Sigmoid colon (tissue), 7 donors: ENCODE measurements at places on chromosomes 11 and 22. TPM values are rescaled to one million over a fixed set of nuclear protein-coding genes. Genes with fewer than 3 reads are reported as not detected.

DNA sequence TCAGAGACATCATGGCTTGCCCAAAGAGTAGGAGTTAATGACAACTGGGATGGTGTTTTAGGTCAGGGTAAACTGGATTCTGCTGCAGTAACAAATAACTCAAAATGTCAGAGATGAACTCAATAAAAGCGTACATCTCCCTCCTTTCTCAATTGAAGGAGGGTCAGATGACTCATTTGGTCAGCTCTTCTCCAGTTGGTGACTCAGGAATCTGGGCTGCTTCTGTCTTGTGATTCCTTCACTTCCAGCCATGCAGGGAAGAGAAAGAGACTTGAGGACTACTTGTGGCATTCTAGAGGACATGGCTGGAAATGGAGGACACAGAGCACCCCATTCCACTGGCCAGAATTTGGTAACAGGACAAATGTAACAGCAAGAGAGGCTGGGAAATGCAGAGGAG lies 3.2 kb upstream of the SYT13 start:
- no peak overlapping the region for H3K4me3 ChIP-seq
- no peak for DNase-seq
- H3K27ac ChIP-seq, result no peak overlapping the region
- H3K36me3 ChIP-seq, result no peaks in the 10 kb centered on the region
- peaks cover 59% of the 10 kb centered on the region for H3K27me3 ChIP-seq
- H3K4me1 ChIP-seq, result peaks cover 10% of the 10 kb centered on the region

DNA sequence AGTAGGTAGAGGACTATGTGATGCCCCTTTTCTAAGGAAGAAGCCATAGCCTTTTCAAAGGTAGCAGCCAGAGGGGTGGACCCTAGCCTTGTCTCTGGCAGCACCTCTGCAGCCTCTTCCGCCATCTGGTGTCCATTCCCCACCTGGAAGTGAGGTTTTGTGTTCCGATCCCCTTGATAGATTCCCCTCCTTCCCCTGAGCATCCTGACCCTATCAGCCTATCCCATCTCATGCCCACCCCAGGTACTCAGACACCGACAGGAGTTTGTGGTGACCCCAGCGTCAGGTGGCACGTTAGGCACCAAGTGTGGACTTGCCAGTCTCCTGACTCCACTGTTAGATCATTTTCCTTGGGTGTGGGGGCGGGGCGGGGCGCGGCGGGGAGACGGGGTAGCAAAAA lies 398 bp upstream of the FAM89B start:
- peak overlapping the region; percentile 98 for H3K27ac ChIP-seq
- H3K4me3 ChIP-seq, result peak overlapping the region; percentile 87
- H3K36me3 ChIP-seq, result no peaks in the 10 kb centered on the region
- no peak for DNase-seq
- H3K4me1 ChIP-seq, result peaks cover 75% of the 10 kb centered on the region

GRCh38 chr22:19669570-19669969 lies 44.7 kb upstream of the SEPTIN5 start:
- no peak overlapping the region for H3K4me3 ChIP-seq
- H3K4me1 ChIP-seq, result no peaks in the 10 kb centered on the region
- H3K27me3 ChIP-seq, result no peaks in the 10 kb centered on the region
- H3K36me3 ChIP-seq, result no peaks in the 10 kb centered on the region
- H3K27ac ChIP-seq, result no peak overlapping the region

- peaks cover 32% of the 10 kb centered on the region for H3K27me3 ChIP-seq
- peak overlapping the region; percentile 81 for H3K4me3 ChIP-seq
- H3K4me1 ChIP-seq, result peaks cover 55% of the 10 kb centered on the region
- peak; percentile 82 for DNase-seq
Observed at GRCh38 chr22:50526834-50527801, 1.7 kb upstream of the SCO2 start.

DNA sequence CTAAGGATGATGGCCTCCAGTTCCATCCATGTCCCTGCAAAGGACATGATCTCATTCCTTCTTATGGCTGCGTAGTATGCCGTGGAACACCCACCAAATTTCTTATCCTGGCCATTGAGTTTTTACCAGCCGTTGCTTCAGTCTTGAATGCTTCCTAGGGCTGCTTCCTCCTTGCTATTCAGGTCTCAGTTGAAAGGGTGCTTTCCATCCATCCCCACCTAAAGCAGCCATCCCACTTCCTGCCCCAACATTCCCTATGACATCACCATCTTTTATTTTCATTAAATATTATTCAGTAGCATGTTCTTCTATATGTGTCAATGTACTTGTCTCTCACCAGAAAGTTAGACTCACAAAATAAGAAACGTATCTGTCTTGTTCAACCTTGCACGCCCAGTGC lies 40.7 kb upstream of the SLN start:
- H3K4me1 ChIP-seq, result no peaks in the 10 kb centered on the region
- no peak overlapping the region for H3K4me3 ChIP-seq
- H3K27ac ChIP-seq, result peak overlapping the region; percentile 11
- no peaks in the 10 kb centered on the region for H3K36me3 ChIP-seq

The PHRF1 gene
- 21.2 TPM for total RNA-seq

The FAM83F gene
- total RNA-seq, result 0.71 TPM

The LDHAL6A gene
- not detected for total RNA-seq
